GM23338 (cell line): ENCODE measurements at places on chromosomes 16 and 17. TPM values are rescaled to one million over a fixed set of nuclear protein-coding genes. Genes with fewer than 3 reads are reported as not detected.
A peak's percentile ranks its signal among the peaks of the same experiment; 100 is the strongest.

GRCh38 chr17:6028294-6028693, 41.9 kb upstream of the WSCD1 start:
- DNase-seq = no peak

DNA sequence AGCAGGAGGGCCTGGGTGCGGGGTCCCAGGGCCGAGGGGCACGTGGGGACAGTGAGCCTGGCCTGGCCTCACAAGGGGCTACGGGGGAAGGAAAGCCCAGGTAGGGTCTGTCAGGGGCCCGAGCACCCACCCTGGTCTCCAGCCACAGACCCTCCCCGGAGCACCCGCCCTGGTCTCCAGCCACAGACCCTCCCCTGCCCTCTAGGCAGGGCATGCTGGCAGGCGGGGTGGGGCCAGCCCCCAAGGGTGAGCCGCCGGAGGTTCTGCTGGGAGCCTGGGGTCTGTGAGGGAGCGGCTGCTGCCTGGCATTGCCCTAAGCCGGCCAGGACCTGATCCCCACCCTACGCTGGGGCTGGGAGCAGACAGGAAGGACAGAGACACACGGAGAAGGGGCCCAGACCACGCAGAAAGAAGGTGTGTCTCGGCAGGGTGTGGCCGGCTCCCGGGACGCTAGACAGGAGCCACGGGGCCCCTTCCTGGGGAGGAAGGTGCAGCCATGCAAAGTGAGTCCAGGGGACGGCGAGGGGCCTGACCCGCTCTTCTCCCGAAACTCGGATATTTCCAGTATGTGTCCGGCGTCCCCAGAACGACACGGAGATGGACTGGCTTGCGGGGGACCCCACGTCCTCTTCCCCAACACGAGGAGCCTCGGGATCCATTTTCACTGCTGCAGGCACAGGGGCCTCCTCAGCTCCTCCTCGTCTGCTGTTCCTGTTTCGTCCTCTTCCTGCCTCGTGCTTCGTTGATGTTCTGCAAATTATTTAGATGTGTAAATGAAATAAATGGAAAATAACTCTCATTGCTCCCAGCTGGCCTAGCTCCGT, 15.5 kb downstream of the UTS2R start:
- no peak for DNase-seq

DNA sequence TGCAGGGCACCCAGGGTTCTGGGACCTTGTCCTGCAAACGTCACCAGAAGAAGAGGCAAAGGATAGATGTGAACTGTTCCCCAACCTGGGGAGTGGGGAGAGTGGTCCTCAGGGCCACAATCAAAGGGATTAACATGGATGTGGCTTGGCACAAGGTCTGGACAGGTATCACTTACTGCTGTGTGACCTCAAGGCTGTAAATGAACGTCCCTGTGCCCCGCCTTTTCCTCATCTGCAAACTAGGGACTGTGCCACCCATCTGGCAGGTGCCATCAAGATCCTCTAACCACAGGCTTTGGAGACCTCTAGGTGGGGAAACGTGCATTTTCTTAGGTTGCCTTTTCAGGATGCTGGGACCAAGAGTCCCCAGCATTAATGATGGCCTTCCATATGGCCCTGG, 25.1 kb downstream of the SLC5A10 start:
- DNase-seq = no peak

- no peak for DNase-seq
These were observed 14.2 kb downstream of the SPHK1 start for GRCh38 chr17:76398523-76399174.

DNA sequence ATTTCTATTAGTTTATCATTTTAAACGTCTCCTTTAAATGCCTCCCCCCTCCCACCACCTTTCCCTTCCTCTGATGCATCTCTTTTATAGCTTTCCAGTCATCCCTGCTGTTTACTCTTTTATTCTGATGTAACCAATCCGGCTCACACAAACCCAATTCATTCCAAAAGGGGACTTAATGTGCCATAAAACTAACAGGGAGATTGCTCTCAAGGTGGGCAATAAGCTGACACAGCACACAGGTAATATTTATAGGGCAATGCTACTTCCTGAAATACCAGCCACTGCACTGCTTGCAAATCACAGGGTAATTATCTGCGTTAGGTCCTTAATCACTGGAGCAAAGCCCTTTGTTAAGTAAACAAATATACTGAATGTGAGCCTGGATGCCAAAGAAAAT, 23.3 kb upstream of the CA10 start:
- peak; percentile 4 for DNase-seq

DNA sequence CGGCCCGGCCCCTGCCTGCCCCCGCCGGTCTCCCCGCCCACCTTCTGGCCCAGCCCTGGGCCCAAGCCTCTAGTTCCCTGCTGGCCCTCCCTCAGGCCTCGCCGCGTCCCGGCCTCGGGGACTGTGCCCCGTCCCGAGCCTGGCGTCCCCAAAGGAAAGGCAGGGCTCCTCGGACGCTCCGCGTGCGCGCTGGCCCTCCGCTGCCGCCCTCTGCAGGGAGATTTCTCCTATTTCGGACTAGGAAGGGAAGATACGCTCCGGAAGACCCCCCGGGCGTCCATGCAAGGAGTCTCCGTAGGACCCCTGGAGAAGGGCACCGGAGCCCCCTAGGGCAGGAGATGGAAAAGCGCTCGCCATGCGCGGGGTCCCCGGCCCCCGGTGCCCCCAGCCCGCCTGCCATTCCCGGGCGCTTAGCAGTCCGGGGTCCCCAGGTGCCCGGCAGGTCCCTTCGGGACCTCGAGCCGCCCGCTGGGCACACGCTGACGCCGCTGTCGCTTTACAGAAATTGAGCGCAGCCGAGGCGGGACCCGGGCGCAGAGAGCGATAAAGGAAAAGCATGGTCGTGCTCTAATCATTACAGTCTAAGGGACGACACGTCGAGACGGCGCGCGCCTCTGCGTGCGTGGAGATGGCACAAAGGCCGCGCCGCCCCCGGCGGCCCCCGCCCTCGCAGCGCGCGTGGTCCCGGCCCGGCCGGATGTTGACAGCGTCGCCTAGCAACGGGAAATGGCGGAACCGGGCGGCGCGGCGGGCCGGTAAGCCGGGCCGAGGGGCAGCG, at the start of gene CCDC40:
Gene CCDC40 (plus strand): TSS at position 706 of the 778 bp plus-strand sequence. CDS start 21 bp downstream, at position 727.
- DNase-seq = peak; percentile 84

UTS2R gene
- 0.49 and 0.82 TPM in 2 replicates for total RNA-seq

GRAPL gene
- total RNA-seq = 0.28 TPM in 1 of 2 replicates, not detected in the other

GRCh38 chr16:55754056-55754455, 78.8 kb downstream of the CES1 start:
- DNase-seq = no peak

GRCh38 chr17:40065769-40066510, 3.2 kb downstream of the THRA start:
- no peak for DNase-seq

KRTAP16-1 gene
- total RNA-seq = not detected in 2 replicates

- DNase-seq = no peak
These were observed 96.1 kb upstream of the SDK2 start for GRCh38 chr17:73740370-73740769.

DNA sequence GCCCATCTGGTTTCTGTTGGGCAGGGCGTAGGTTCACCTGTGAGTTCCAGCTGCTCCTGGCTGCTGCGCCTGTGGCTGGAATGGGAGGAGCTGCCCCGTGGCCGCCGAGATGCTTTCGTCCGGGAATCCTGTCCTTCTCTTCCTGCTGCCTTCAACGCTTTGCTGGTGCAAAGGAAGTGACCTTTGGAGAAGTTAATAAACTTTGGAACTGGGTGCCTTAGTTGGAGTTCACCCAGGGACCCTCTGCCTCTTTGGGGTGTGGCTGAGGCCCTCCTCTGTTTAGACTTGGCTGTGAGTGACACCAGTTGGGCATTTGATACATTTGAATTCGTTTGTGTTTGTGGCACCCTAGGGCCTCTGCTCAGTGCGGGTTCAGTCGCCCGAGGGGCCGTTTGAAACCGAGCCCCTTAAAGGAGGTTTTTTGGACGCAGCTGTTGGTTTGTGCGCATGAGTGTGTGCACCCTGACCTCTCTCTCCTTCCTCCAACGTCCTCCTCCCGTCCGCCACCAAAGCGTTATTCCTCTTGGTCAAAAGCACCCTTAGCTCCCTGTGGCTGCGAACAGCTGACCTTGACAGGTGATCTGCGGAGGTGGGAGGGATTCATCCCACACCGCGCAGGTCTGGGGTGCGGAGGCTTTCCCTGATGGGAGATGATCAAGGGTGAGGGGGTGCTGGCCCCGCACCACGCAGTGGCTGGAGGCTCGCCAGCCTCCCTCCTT, 9.0 kb upstream of the SECTM1 start:
- no peak for DNase-seq

- no peak for DNase-seq
These were observed 3.9 kb upstream of the LUC7L3 start for GRCh38 chr17:50715471-50715870.

DNA sequence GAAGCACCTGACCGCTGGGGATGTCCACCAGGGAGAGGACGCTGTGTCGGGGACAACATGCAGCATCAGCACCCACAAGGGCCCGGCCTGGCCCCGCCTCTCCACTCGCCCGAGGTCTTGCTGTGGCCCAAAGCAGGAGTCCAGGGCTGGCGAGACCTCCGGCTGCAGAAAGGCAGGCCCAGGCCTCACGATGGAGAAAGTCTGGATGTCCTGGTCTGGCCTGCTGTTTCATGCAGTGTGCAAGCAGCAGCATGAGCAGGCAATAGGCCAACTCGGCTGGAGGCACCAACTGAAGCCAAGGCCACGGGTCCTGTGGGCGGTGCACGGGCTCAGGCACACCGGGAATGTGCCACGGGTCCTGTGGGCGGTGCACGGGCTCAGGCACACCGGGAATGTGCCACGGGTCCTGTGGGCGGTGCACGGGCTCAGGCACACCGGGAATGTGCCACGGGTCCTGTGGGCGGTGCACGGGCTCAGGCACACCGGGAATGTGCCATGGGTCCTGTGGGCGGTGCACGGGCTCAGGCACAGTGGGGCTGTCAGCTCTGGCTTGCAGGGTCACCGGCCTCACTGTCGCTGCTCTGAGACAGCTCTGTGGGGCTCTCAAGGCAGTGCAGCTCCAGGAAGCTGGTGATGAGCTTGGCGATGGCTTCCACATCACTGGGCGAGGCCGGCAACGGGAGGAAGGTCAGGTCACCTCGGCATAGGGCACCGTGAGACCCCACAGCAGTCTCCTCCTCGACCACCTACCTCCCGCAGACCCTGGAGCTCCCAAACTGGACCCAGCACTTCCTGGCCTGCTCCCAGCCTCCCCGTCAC, 6.9 kb downstream of the CYBC1 start:
- no peak for DNase-seq

- peak; percentile 48 for DNase-seq
These were observed 13.3 kb upstream of the ATP6V0C start for GRCh38 chr16:2500430-2500917.

SLC35B1 gene
- total RNA-seq = 56.7 and 59.7 TPM in 2 replicates

DNA sequence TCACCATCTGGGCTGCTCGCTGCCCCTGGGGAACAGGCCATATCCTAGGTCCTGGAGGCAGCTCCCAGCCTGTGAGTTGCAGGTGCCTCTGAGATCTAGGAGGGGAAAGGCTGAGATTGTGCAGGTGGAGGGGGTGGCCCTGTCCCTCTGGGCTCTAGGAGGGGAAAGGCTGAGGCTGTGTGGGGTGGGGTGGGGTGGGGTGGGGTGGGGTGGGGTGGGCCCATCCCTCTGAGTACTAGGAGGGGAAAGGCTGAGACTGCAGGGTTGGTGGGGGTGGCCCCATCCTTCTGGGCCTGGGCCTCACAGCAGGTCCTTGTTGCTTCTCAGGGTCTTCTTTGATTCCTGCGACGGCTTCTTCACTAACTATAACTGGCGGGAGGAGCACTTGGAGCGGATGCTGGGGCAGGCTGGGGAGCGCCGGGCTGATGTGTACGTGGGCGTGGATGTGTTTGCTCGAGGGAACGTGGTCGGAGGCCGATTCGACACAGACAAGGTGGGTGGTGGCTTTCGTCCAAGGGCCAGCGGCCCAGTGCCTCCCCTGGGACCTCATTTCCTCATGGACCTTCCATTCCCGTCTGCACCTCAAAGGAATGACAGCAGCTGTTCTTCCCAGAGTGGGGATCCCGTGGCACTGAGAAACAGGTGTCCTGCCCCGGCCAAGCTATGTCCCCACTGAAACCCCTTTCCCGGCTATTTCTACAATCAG, 7.1 kb downstream of the ENGASE start:
- DNase-seq = no peak

DNA sequence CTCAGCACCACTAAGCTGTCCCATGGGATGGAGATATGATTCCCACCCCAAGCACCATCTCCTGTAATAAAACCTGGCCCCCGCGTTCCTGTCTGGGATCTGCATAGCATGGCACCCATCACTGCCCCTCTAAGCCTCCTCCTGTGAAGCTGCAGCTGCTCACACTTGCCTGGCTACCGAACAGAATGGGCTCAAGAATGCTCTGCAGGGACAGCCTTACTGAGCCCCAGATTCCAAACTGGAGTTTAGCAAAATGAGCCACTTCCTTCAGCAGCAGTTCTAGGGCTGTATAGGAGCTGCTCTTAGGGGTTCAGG, 256.1 kb downstream of the CPPED1 start:
- no peak for DNase-seq

PDK2 gene
- 11.4 and 15.9 TPM in 2 replicates for total RNA-seq

DNA sequence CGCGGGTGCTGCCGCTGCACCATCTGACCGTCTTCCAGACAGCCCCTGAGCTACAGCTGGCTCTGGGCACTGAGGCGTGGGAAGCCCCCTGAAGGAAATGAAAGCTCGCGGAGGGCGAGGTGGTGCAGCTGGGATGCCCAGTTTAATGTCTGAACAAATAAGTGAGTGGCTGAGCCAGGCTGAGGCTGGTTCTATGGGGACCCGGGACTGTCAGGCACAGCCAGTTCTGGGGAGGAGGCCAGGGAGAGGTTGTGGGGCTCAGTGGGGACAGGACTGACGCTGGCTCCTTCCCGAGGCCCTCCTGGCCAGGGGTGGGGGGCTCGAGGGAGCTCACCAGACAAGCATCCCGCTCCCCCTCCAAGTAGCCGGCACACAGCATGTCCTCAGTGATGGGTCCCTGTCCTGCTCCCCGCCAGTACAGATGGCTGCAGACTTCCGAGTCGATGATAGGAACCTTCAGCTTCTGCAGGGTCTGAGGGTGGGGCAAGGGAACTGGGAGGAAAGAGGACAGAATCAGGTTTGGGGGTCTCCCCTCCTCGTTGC, 4.4 kb downstream of the PRSS22 start:
- DNase-seq = no peak
